Head of caudate nucleus (tissue), 42 donors: ENCODE measurements at places on chromosomes 5 and 9.

GRCh38 chr9:93582115-93582514 is 5.7 kb downstream of the PHF2 start:
- no peak for DNase-seq

- DNase-seq = no peak
These were observed 3.4 kb downstream of the UGT3A1 start for GRCh38 chr5:35987776-35988175.

- DNase-seq = no peak
These were observed 210.8 kb upstream of the ELL2 start for GRCh38 chr5:96172436-96172835.

- no peak for DNase-seq
These were observed 62.0 kb upstream of the MEF2C start for GRCh38 chr5:88944751-88945531.
